ENCODE measurements at places on chromosomes 5 and 9. TPM values are rescaled to one million over a fixed set of nuclear protein-coding genes. Genes with fewer than 3 reads are reported as not detected.

Gene CCL28
- total RNA-seq = 7.4 TPM

Gene PDZD2
- total RNA-seq = not detected

Gene PCDHA6
- total RNA-seq = not detected

Gene PCDHGB7
- 0.12 TPM for total RNA-seq

DNA sequence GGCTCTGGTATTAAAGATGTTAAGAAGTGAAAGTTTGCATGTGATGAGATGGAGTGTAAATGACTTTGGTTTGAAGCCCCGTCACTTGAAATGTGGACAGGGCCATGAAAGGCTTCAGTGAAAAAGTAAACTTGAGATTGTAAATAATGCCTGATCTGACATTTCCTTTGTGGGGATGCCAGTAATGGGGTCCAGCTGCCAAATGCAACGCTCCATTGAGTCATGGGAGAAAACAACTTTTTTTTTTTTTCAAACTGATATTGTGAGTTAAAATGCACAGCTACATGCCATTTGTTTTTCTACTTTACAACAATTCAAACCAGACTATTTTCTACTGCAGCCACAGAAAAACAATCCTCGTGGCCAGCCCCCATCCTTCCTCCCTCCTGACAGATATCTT, 327.0 kb upstream of the TNC start:
- DNase-seq = no peak
- H3K4me3 ChIP-seq = no peak overlapping the region
- peaks cover 6% of the 10 kb centered on the region for H3K27me3 ChIP-seq
- H3K27ac ChIP-seq = no peak overlapping the region
- no peaks in the 10 kb centered on the region for H3K4me1 ChIP-seq
